Activated gamma-delta T cell treated with Interleukin-2 at 50 U/mL for 16 hours (primary cell): ENCODE measurements at places on chromosomes 6 and 20.

GRCh38 chr6:16321826-16322225, 83.4 kb downstream of the GMPR start:
- DNase-seq: no peak

- no peak for DNase-seq
Observed at GRCh38 chr20:15674253-15675060, 898.8 kb downstream of the KIF16B start.

DNA sequence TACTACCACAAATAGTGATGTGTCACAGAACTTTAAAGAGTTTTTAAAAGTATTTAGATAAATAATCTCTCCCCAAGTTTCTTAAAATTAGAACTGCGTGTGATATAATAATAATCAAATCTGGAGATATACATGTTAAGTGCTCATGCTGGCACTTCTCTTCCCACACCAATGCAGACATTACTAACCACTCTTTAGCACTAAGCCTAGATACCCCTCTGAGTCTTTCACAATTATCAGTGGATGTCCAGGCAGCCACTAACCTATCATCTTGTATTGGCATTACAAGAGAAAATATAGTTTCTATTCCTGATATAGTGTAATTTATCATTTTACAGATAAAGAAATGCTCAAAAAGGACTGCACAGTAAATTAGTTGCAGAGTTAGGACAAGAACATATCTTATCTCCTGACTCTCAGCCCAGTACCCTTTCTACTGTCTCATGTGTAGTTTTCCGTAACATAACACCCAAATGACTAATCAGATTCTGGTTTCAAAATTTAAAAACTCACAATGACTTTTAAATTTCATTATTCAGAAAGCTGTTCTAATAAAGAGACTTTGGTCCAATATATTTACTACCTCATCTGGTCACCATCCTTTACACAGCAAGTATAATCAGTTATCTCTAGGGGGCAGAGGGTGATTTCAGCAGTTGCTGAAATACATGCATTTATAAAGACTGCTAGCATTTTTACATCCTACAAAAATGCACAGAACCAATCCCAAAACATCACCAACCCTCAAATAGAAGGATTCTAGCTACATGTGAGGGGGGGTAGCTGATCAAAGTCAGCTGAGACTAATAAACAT, 215.5 kb upstream of the MCHR2 start:
- no peak for DNase-seq

GRCh38 chr6:158816803-158817727, 2.1 kb downstream of the EZR start:
- DNase-seq: no peak

GRCh38 chr20:23125625-23126191, 39.6 kb upstream of the CD93 start:
- DNase-seq: no peak

GRCh38 chr6:150004101-150004782, 21.1 kb downstream of the RAET1L start:
- DNase-seq: peak; percentile 48

DNA sequence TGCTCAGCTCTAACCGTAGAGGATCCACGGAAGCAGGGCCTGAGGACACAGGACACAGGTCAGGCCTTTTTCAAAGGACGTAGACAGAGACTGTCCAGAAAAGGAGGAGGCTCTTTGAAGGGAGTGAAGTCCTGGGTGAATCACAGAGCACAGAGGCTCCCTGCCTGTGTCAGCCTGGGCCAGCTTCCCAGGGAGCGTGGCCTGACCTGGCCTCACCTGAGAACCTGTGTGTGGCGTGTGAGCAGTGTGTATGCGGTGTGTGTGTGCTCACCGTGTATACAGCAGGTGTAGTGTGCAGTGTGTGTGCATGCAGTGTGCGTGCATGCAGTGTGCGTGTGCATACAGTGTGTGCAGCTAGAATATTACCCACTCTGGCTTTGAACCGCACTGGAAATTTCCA, 56.0 kb upstream of the FNDC1 start:
- no peak for DNase-seq

DNA sequence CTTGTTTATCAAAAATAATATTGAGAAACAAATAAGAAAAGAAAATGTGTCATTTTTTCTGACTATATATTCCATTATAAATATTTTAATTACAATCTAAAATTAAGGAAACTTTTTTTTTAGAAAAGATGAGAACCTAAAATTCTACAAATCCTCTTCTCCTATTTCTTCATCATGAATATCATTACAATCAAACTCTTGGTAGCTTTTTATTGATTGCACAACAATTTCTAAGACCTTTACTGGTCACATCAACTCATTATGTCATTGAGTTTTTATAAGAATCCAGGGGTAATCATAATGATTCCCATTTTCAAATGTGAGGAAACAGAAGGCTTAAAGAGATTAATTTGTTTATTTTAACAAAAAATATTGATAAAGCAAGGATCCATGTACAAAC, 841.0 kb downstream of the FRK start:
- DNase-seq: no peak

GRCh38 chr20:37042986-37043972, 52.5 kb downstream of the RBL1 start:
- peak; percentile 11 for DNase-seq

DNA sequence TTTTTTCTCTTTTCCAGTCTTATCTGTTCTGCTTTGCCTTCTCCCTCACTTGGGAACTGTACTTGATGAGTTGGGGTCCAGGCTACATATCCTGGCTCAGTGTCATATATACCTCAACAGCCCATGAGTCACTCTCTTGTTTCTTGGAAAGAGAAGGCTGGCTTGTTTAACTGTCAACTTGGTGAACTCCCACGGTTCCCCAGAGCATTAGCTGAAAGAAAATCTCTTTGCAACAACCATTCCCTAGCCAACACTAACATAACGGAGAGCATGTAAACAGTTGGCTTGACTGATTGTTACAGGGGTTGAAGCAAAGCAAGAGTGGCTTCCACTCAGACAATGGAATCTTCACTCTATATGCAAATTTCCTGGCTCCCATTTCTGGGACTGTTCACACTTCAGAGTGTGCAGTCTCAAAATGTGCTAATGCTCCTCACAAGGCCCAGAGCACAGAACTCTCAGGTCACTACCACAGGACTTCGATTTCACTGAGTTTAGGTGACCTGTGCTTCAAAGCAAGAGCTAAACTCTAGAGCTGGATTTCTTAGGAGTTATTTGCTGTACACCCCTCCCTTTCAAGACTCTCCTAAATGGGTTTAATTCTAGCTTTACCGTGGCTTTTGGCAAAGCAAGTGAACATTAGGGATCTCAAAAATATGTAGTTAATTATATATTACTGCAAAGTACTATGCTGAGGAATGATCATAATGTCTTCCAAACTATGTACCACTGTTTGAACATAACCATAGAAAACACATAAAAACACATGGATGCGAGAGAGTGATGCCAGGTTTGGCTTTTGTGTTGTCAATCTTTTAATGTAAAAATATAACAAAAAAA, 609.8 kb downstream of the RFPL4B start:
- no peak for DNase-seq

- no peak for DNase-seq
Observed at GRCh38 chr6:151506761-151507160, 12.9 kb downstream of the CCDC170 start.

DNA sequence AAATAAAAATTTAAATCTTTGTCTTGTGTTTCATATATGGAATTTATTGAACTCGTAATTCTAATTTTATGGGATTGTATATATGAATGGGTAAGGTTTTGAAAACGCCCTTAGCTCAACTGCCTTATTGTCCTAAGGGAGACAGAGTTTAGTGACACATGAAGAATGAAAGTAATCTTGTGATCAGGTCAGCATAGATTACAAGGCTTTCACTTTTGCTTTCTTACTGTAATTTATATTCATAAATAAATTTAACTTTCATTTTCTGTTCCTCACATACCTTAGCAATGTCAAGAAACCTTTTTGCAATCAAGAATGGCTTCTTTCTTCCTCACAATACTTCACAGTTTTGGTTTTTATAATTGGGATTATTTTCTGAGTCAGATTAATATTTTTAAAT, 14.4 kb downstream of the KPNA5 start:
- DNase-seq: no peak

- DNase-seq: no peak
Observed at GRCh38 chr20:62825333-62825985, 8.6 kb downstream of the COL9A3 start.

GRCh38 chr20:23450877-23451276, 1.8 kb downstream of the CST11 start:
- DNase-seq: no peak

- no peak for DNase-seq
Observed at GRCh38 chr6:3594201-3594600, 137.4 kb upstream of the SLC22A23 start.

- no peak for DNase-seq
Observed at GRCh38 chr20:48406912-48407340, 420.9 kb downstream of the PREX1 start.

DNA sequence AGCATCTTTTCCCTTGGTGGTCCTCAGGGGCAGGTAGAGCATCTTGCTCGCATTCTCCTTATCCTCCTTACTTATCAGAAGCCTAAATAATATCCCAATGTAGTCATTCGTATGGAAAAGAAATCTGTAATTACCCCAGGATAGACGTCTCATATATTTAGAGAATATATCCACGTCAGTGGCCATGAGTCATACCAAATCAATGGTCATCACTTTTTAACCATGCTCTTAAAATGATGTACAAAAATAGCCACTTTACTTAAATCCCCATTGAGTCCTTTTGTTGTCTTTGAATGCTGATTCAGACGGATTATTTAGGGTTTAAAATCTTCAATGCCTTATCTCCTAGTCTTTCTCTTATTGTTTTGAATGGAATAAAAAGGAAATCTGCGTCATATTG, 231.7 kb upstream of the STXBP5 start:
- DNase-seq: no peak

- no peak for DNase-seq
Observed at GRCh38 chr6:33716890-33717632, 5.6 kb upstream of the UQCC2 start.

GRCh38 chr20:62900052-62900691, 26.1 kb downstream of the DIDO1 start:
- peak; percentile 74 for DNase-seq

- no peak for DNase-seq
Observed at GRCh38 chr6:110654096-110654820, 161.0 kb downstream of the CDK19 start.

DNA sequence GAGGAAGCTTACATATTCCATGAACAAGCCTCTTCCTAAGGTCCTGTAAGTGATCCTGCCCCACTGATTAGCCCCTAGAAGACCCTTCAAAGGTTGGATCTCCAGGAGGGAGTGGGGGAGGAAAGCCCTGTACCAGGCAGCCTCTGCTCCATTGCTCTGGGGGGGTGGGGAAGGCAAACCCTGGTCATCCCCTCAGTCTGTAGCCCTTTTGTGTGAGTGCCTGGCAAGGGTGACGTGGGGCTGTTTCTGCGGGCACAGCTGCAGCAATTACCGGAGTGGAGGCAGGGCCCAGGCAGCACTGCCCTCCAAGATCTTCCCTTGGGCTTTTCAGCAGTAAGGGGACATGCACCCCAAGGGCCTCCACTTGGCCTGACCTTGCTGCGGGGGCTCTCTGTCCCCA, at the start of gene MOG:
MOG (plus strand) TSS at position 295 of the 400 bp plus-strand sequence. CDS start 118 bp downstream, outside the sequence.
- DNase-seq: no peak

GRCh38 chr20:1377341-1377871, 15.4 kb downstream of the FKBP1A start:
- no peak for DNase-seq

GRCh38 chr20:38685853-38686473, 38.3 kb upstream of the SLC32A1 start:
- peak; percentile 37 for DNase-seq

DNA sequence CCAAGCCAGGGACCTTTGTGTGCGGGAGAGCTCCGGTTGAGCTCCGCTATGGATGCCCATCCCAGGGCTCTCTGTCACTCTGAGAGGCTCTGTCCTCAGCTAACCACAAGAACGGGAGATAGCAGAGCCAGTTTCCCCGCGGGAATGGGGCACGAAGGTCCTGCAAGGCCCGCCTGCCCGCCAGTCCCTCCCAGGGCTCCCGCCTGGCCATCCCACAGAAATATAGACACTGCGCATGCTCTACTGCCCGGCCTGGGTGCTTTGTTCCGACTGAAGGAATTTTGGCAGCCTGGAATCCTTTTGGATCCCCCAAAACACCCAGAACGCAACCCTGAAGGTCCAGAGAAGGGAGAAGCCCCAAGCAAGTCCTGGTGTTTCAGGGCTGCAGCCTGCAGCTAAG, 8.6 kb upstream of the DEFB110 start:
- no peak for DNase-seq

GRCh38 chr20:63533871-63534393, 3.2 kb downstream of the PTK6 start:
- no peak for DNase-seq

- no peak for DNase-seq
Observed at GRCh38 chr6:23087471-23087870, 518.1 kb downstream of the HDGFL1 start.
